ENCODE measurements at places on chromosomes 3 and 15.

DNA sequence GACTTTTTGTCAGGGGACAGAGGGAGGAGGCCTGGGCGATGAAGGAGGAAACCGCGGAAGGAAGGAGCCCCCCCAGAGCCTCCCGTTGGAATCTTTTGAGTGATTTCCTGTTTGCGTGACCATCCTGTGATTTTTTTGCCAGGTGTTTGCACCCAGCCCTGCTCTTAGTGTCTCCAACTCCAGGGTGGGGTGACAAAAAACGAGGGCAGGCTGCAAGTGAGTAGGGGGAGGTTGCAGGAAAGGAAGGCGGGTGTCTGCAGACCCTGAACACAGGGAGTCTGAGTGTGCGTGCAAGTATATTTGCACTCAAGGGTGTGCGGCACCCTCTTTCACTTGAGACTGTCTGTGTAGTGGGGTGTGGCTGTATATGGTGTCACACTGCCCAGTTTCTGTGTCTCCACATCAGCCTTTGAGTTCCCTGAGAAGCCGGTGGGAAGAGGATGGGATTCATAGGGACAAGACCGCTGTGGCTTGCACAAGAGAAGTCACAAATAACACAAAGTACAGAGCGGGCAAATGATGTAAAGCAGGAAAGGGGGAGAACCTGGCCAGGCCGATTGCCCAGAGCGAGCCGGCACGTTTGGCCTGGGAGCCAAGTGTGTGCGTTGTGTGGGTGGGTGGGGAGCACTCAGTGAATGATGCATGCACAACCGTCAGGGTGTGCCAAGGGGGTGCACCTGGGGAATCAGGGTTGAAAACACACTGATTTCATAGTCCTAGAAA lies 6.6 kb downstream of the ISLR2 start:
- DNase-seq = no peak

DNA sequence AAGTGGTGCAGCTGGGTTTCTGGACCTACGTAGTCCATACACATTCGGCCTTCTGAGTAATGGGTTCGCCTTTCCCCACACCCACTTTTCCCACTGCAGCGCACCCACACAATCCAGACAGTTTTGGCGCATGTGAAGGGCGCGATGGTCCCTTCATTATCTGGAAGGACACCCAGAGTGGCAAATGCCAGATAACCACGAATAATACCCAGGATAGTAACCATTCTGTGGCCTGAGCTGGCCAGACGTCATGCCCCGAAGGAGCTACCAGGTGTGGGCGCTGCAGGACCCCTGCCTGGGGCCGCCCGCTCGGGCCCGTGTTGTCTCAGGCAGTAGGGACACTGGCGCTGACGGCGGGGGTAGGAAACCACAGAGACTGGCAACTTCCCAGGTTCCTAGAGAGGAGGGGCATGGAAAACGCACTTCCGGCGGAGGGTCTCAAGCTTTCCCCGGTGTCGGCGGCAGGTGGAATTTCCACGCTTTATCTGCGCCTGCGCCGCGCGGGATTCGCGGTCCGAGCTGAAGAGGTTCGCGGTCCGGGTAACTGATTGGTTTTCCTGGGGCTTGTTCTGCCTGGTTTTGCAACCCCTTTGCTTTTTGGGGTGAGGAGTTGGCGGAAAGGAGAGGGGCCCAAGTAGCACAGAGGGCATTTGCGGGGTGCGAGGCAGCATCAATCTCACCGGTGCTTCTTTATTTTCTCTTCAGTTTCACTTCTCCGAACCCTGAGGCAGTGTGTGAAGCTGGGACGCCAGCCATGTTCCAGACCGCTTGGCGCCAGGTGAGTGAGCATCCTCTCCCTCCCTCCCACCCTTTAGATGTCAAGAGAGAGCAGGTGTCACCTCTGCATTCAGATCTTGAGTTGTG lies at the start of gene ZNF620:
TSS of gene ZNF620 (plus strand) at position 441 of the 864 bp plus-strand sequence. CDS start at position 755, 314 bp downstream.
- DNase-seq = peak; percentile 40

GRCh38 chr3:184176377-184177330 lies 2.0 kb downstream of the AP2M1 start:
- DNase-seq = no peak

GRCh38 chr3:135454890-135455289 lies 510.6 kb upstream of the PPP2R3A start:
- DNase-seq = no peak

GRCh38 chr3:59526999-59527398 lies 477.2 kb upstream of the CFAP20DC start:
- DNase-seq = no peak

DNA sequence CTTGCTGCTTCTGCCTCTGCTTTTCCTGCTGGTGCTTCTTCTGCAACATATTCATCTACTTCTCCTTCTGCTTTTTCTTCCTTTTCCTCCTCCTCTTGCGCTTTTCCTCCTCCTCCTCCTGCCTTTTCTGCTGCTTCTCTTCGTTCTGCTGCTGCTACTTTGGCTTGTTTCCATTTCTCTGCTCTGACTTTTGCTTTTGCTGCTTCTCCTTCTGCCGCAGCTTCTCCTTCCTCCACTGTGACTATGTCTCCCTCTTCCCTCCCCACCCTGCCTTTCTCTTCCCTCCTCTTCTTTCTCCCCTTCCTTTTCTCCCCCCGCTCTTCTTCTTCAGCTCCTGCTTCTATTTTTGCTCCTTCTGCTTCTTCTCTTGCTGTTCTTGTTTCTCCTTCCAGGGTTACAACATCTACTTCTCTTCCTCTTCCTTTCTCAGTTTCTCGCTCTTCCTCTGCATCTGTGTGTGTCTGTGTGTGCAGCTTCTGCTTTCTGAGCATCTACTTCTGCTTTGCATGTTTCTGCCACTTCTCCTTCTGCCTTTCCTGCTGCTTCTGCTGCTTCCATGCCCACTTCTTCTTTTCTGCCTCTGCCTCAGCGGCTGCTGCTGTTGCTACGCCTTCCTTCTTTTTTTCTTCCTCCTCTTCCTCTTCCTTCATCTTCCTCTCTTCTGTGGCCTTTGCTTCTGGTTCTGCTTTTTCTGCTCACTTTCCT lies 51.4 kb downstream of the FAM43A start:
- no peak for DNase-seq

GRCh38 chr15:77838061-77838460 lies 205.3 kb upstream of the LINGO1 start:
- no peak for DNase-seq

DNA sequence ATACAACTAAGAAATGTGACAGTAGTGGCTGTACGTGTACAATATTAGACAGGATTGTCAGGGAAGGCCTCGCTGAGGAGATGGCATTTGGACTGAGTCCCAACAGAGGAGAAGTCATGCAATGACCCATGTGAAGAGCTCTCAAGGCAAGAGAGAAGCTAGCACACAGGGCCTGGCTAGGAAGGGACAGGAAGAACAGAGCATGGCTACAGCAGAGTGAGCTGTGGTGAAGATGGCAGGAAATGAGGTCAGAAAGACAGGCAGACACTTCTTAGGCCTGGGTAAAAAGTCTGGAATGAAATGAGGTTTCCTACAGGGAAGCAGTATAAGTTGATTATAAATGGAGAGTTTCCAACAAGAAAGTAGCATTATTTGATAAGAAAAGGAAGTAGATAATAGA lies 33.2 kb upstream of the LEKR1 start:
- no peak for DNase-seq

DNA sequence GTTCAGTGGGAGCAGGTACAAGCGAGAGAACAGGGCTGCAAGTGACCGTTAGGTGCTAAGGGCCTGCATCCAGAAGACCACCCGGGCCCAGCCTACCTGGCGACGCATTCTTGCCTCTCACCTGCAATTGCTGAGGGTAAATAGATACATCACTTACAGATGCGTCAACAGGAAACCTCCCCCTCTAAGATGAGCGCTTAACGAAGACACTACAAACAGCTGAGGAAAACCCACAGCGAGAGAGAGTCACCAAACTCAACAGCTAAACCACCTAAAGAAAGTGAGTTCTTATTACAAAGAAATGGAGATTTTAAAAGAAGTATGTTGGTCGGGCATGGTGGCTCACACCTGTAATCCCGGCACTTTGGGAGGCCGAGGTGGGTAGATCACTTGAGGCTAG lies 157.9 kb downstream of the CHSY1 start:
- DNase-seq = no peak

- no peak for DNase-seq
These were observed 35.5 kb downstream of the PTH1R start for GRCh38 chr3:46912986-46913385.

- DNase-seq = no peak
These were observed 34.4 kb downstream of the SPSB4 start for GRCh38 chr3:141085343-141086070.
